ENCODE measurements at places on chromosomes 2 and 18.

- DNase-seq: no peak
Observed at GRCh38 chr2:195413422-195413821, 243.6 kb upstream of the SLC39A10 start.

DNA sequence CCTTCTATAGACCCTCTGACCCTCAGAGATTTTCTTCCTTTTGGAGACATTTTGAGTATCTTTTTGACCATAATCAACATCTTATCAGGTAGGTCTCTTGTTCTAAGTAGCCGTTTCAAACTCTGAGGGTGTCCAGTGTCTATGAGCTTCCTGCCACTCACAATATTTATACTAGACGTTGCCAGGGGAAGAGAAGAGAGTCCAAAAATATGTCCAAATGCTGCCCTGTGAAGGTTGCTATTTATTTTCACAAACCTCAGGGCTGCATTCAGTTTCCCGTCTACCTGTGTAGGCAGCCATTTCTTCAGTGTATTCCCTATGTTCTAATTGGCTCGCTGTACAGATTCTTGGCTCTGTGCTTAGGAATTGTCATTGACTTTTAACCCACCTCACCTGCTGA, 986 bp upstream of the DSG1 start:
- DNase-seq: no peak

DNA sequence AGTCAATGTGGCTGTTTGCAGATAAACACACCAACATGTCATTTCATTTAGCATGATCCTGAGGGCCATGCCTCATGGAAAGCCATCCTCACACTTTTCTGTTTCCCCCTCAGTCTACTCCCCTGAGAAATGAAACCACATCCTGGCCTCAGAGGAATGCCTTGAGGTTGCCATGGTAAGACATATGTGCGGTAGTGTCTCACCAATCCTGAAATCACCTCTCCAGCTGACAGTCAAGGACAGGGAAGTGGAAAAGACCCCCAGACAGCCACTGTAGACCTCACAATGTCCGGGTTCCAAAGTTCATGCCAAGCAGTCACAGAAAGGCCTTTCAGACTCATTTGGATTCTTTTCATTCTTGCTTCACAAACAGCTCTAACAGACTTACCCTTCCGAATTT, 175.2 kb upstream of the PKDCC start:
- peak; percentile 88 for DNase-seq

GRCh38 chr18:12811191-12811950, 72.7 kb downstream of the PTPN2 start:
- DNase-seq: no peak

DNA sequence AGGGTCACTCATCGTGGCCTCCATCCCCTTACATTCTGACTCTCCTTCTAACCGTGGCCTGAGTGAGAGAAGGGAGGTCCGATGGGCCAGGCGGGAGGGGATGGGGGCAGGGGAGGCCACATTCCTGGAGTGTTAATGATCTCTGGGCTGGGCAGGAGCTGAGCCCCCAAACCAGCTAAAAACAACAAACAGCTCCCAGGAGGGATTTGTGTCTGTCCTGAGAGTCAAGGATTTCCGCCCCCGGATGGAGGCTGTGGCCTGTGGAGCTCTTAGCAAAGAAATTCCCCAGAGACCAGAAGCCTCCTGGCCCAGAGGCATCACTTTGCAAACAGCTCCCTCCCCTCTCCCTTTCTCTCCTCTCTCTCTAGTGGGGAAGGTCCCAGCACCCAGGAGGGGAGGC, 23.5 kb downstream of the EMX1 start:
- peak; percentile 90 for DNase-seq

GRCh38 chr2:105150231-105150630, 91.3 kb upstream of the GPR45 start:
- no peak for DNase-seq

- DNase-seq: no peak
Observed at GRCh38 chr2:103169861-103170260, 408.0 kb downstream of the TMEM182 start.

DNA sequence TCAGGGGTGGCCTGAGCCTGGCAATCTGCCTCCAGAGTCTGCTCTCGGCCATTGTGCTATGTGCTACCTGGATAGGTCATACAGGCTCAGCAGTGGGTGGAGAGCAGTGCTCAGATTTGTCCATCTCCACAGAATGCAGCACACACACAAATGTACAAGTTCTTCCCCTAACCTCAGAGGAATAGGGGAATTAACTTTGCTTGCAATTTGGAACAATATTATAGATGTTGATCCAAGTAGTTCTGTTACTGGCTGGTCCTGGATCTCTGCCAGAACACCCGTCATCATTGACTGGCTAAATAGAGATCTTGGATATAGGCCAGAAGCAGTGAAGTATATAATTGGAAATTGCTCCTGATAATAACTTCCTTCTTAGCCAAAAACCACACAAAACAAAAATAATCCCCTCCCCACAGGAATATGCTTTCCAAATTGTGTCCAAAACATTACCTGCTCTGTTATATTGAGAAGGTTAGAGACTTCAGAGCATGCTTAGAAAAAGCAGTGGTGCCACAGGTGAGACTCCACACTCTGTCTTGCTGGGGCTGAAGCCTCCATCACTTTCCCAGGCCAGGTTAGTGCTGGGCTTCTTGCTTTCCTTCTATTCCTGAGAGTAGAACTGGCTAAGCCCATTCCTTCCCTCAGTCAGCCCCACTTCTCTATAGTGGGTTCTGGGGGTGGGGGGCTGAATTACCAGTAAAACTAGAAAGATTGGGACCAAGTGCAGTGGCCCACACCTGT, 38.8 kb downstream of the NCAPH start:
- DNase-seq: no peak

DNA sequence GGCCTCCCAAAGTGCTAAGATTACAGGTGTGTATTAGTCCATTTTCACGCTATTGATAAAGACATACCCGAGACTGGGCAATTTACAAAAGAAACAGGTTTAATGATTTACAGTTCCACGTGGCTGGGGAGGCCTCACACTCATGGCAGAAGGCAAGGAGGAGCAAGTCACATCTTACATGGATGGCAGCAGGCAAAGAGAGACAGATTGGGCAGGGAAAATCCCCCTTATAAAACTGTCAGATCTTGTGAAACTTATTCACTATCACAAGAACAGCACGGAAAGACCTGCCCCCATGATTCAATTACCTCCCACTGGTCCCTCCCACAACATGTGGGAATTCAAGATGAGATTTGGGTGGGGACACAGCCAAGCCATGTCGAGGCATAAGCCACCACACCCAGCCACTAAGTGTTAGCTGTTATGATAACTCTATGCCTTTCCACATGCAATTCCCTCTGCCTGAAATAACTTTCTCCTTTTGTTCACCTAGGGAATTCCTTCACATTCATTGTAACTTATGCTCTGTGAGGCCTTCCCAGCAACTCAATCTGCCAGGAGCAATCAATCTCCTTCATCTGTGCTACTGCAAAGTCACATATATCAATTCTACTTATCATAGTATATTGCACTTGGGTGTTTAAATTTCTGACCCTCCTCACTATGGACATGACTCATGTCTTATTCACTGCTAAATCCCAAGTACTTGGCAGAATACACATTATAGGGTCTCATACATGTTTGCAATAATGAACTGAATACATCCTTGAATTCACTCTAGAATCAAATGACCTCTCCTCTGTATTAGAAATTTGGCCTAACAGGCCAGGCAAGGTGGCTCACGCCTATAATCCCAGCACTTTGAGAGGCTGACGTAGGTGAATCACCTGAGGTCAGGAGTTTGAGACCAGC, 7.4 kb downstream of the MCEE start:
- DNase-seq: no peak

- DNase-seq: no peak
Observed at GRCh38 chr2:145324748-145325147, 804.8 kb upstream of the ZEB2 start.

GRCh38 chr2:12897181-12897580, 180.4 kb downstream of the TRIB2 start:
- no peak for DNase-seq

GRCh38 chr2:68915393-68915792, 37.3 kb downstream of the GKN2 start:
- DNase-seq: no peak

- DNase-seq: no peak
Observed at GRCh38 chr2:126894082-126894481, 4.6 kb upstream of the TEX51 start.

GRCh38 chr2:182914852-182915251, 48.4 kb upstream of the FRZB start:
- DNase-seq: no peak

- DNase-seq: no peak
Observed at GRCh38 chr18:3061581-3062312, 48.8 kb upstream of the LPIN2 start.

DNA sequence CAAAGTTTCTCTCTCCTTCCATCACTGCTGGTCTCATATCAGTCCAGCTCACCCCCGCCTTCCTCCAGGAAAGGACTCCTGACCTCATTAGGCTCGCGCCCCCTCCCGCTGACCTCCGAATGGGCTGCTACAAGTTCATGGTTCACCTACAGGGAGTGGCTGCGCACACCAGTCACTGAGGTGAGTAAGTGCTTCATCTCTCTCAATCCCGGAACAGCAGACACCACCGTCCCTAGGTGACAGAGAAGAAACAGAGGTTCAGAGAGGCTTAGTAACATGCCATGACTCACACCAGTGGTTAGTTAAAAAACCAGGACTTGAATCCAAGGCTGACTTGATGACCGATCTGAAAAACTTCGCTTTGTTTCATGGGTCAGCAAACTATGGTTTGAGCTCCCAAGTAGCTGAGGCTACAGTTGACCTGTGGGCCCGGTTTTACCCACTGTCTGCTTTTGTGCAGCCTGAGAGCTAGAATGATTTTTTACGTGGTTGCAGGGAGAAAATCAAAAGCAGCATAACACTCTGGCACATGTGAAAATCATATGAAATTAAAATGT, 42.0 kb downstream of the ZFP36L2 start:
- peak; percentile 52 for DNase-seq

GRCh38 chr2:10253596-10254372, 48.9 kb upstream of the HPCAL1 start:
- DNase-seq: no peak

- DNase-seq: no peak
Observed at GRCh38 chr2:12124790-12125189, 378.4 kb downstream of the LPIN1 start.

DNA sequence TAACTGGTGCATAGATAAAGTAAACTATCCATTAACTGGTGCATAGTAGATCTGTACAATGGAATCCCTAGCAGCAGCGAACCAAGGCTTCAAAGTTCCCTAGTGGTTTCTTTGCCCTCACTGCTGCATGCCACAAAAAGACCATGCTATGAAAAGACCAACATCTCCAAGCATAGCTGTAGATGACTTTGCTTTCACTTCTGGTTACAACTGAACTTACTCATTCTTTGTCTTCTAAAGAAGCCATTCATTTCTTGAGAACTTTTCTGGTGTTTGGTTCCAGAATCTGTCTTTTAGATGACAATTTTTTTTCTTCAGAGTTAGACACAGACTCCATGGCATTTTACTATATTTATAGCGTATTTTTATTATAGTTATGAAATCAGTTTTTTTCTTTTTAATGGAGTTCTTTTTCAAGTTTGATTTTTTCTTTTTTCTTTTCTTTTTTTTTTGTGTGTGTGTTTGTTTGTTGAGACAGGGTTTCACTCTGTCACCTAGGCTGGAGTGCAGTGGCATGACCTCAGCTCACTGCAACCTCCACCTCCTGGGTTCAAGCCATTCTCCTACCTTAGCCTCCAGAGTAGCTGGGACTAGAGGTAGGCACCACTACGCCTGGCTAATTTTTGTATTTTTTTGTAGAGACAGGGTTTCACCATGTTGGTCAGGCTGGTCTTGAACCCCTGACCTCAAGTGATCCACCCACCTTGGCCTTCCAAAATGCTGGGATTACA, 63.6 kb downstream of the SLC35F5 start:
- no peak for DNase-seq

DNA sequence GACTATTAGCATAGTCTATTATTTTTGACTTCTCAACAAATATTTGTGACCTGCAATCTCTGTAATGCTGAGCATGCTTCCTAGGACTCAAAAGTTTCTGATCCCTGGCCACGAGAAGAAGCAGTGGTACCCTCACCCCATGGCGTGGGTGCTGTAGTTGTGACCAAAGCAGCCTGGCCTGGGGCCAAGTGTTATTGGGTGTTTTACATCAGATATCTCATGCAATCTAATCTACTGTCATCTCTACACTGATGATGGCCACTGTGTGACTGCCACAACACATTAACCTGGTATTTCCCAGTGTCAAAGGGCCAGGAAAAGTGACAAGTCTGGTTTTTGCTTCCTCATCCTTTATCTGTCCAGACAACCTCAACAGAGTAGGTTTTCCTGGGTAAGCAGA, 80.8 kb upstream of the WIPF1 start:
- DNase-seq: no peak

- no peak for DNase-seq
Observed at GRCh38 chr2:105062158-105062557, 24.3 kb downstream of the MRPS9 start.

- no peak for DNase-seq
Observed at GRCh38 chr2:234671231-234671630, 174.3 kb upstream of the ARL4C start.

DNA sequence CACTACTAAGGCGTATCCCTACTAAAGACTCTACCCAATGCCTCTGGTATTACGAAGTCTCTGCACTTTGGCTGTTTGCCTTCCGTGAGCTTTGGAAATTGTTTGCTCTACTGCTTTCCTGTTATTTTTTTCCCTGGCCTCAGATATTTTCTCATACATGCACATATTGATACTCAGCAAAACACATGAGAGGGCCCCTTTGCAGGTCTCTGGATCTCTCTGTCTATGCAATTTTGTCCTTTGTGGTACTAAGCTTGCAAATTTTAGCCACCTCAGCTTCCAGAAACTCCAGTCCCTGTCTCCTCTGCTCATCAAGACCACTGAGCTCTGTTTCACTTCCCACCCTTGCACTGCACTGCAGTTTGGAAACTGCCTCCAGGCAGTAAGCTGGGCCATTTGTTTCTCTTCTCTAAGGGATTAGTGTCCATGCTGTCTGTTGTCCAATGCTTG, 46.6 kb downstream of the TAF1B start:
- no peak for DNase-seq

DNA sequence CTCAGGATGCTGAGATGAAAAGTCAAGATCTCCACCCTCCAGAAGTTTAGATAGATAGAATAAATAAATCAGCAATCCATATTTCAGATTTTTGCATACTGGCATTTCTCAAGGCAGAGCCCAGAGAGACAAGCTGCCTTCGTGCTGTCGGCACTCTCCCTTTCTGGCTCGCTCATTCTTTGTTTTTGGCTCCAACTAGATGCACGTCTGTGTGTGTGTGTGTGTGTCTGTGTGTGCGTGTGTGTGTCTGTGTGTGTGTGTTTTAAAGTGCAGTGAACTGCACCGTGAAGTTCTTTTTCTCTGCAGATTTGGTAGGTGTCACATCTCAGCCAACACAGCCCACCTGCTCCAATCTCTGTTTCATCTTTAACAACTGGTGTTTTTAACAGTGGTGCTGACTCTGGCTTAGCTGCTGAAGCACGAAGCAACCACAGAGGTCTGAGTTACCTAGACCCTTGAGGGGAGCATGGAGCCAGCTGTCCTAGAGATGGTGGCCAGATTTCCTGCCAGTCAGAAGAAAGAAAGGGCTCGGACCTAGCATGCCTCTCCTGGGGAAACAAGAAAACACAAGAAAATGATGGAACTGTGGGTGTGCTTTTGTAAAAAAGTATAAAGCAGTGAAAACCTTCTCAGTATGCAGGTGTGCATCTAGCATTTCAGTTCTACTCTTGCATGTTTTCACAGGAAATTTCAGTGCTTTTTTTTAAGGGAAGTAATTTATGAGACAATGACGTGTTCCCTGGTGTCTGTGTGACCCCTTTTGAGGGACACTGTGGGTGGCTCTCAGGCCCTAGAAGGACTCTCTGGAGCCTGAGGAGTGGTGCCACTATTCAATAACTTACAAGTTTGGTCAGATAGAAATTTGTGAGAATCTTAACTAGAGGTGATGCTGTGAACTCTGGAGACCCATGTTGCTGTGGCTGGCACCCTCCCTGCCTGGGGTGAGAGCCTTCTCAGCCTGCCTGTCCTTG, 364.3 kb downstream of the RNF144A start:
- DNase-seq: no peak
